CD4-positive, alpha-beta T cell treated with Interleukin-17A for 1 hour (primary cell): ENCODE measurements at places on chromosomes 2 and 18.
A peak's percentile ranks its signal among the peaks of the same experiment; 100 is the strongest.

DNA sequence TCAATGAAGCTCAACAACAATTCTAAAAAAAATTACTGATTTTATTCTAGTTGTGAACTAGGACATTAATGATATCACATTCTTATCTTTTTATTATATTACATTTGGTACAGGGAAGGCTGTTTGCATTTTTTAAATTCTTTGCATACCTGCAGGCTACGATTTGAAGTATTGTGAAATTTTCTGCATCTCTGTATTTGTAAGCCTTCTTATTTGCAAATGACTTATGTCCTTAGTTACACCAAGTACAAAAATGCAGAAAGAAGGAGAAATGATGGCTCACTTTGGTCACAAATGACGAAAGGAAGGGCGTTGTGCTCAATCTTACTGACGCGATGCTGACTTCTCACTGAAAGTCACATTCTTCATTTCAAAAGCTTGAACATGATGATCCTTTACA lies 227.5 kb upstream of the SOX11 start:
- no peak for DNase-seq

DNA sequence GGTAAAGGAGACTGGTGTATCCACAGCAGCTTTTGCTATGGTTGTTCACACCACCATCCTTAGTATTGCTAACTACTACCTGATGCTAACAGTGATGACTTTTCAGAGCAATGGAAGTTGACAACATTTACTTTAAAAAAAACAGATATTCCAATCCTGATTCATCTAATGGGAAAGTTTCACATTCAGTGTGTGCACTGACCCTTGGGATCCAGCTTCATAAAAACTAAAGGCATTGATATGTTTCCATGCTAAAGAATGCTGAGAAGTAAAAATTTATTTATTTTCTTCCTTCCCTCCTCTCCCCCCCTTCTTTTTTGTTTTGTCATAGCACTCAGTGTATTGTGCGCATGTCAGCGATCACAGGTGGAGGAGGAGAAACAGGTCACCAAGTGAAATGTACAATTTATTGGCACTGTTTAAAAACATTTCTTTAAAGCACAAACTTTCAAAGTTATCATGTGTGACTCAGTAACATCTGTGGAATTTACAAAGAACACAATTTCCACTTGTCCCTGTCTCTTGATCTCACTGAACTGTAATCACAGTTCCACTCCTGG lies 229.9 kb downstream of the ALK start:
- DNase-seq = no peak

GRCh38 chr2:179250095-179250494 lies 14.5 kb downstream of the SESTD1 start:
- peak; percentile 28 for DNase-seq

GRCh38 chr2:68553098-68553497 lies 85.7 kb downstream of the APLF start:
- DNase-seq = no peak

GRCh38 chr2:240412211-240412861 lies 23.1 kb upstream of the GPC1 start:
- no peak for DNase-seq

DNA sequence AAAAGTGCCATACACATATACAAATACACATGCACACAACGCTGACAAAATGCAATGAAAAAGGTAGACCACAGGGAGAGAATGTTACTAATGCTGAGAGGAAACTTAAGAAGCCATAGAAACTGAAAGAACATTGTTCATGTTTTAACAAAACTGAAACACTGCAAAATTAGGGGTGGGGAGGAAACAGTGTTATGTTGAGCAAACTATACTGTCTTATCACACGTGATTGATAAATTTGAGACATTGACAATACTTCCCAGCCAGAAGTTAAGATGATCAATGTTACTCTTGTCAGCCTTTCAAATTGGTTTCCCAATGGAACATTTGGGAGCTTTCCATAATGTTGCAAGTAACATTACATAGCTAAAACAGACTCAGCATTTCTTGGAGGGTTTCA lies 165.5 kb downstream of the L3MBTL4 start:
- DNase-seq = no peak

GRCh38 chr2:208792766-208793165 lies 386.2 kb downstream of the PTH2R start:
- DNase-seq = no peak

- no peak for DNase-seq
Observed at GRCh38 chr18:34866310-34866709, 156.2 kb downstream of the DTNA start.

DNA sequence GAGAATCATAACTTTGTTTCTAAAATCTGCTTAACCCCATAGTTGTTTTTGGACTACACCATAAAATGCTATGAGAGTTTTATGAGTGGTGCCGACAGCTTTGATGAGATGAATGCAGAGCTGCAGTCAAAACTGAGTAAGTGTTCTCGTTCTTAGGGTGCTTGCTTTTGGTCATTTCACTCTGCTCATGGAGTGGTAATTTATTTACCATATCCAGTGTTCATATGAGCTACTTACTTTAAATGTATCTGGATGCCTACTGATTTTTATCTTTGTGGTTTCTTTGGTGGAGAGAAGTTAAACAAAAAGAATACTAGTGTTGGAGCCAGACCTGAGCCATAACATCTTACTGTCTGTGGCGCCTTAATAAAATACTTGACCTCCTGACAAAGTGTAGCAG lies 16.4 kb downstream of the NDC80 start:
- no peak for DNase-seq

- no peak for DNase-seq
Observed at GRCh38 chr18:64278026-64278425, 129.1 kb upstream of the LINC00305 start.

DNA sequence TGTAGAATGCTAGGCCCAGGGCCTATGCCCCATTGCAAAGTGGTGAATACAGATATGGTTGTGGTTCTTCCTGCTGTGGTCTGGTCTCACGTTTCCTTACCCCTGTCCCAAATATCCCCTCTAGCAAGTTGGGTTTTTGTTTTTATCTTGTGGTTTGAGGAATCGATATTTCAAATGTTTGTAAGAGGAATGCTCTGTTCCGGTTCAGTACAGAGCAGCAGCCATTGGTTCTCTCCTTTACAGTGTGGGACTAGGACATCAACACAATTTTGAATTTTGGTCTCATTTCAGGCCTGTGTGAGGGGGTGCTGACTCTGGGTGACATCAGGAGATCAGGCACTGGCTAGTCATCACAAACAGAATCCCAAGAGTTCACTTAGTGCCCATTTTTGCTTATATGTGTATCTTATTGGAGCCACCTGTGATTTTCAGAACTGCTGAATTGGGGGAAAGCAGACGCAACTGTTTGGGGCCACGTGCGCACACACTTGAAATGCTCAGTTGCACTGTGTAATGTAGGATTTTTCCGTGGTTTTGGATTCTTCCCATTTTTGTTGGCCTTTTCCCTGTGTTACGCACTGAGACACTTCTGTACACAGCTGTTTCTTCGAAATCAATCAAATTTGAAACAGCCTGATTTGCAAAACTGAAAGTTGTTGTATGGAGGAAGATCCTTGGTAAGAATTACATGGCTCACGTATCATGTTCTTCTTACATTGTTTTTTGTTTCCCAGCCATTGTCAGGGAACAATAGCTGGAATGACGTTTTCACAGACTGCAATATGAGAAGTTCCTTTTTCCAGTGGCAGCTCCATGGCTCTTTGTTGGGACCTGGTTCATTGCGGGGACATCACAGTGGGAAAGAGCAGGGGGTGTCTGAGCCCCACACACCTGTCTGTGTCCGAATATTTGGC lies 8.6 kb downstream of the SH3BP4 start:
- DNase-seq = no peak

DNA sequence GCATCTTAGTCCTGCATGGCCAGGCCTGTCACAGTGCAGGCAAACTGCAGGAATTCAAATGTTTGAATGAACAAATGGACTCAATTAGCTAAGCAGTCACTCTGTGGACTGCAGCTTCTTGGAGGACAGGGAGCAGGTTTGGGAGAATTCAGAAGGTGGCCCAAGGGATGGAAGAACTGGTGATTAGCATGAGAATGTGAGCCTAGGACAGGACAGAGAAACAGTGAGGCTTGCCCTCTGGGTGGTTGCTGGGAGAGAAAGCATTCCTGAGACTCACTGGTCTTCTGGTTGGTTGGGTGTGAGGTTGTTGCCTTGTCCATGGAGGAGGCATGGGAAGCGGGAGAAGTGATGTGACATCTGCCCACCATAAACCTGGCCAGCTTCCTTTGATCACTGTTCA lies 13.7 kb downstream of the IL1RL2 start:
- no peak for DNase-seq

DNA sequence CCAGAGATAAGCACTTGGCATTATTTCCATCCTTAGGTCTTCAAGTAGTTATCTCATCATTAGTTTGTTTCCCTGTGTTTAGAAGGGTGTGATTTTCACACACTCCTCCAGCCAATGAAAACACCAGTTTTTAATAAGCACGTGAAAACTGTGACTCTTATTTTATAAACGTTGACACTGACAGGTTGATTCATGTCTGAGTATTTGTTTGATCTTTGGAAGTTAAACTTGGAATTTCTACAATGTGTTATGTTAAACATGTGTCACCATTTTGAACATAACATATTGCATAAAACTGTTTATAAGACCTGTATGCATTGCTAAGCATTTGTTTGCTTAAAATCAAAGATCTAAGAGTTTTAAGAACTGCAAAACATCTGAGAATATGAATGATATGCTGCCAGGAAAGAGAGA lies 27.6 kb downstream of the SLC40A1 start:
- no peak for DNase-seq

DNA sequence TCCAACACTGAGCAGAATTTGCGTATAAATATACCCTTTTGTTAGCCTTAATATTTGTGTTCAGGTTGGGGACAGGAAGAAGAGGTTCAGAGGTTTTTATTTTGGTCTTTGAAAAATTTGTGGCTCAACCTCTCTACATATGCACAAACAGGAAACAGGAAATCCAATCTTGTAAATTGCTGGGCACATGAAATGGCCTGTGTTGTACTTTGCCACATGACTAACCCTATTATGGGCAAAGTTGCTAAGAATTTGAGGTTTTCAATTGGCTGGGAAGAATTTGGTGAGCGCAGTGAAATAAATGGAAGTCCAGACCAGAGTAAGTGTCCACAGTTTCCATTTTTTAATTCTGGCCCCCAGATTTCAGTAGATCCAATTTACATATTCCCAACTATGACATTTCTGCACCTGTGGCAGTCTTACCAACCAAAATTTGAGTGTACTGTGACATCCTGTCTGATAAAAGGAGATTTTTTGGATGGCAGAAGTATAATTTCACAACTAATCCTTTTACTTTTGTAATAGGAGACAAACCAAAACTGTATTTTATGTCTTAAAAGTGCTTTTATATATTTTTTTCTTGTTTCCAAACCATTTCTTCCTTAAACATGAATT lies 63.6 kb downstream of the COX7A2L start:
- peak; percentile 73 for DNase-seq

- DNase-seq = no peak
Observed at GRCh38 chr2:10019174-10019573, 24.2 kb upstream of the KLF11 start.

DNA sequence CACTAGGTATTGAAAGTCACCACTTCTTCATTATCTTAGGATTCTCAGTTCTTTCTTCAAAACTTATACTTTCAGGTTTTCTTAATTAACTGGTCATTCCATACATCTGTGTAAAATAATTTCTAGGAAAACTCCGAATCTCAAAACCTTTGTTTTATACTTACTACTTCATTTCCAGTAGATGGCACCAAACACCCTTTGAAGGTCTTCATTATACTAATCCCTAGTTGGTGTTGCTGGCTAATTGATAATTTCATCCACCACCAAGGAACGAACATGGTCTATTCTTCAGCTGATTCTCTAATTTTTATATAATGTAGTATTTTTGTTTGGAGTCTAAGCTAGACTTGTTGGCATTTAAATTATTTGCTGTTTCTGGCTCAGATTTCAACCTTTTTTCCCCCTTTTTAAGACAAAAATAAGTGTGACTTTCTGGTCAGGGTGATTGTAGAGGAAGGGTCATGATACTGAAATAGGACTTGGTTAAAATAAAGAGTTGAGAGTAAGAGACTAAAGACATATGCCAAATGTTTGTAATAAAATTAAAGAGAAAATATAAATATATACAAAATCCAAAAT lies 2.8 kb upstream of the MXD1 start:
- DNase-seq = peak; percentile 80

DNA sequence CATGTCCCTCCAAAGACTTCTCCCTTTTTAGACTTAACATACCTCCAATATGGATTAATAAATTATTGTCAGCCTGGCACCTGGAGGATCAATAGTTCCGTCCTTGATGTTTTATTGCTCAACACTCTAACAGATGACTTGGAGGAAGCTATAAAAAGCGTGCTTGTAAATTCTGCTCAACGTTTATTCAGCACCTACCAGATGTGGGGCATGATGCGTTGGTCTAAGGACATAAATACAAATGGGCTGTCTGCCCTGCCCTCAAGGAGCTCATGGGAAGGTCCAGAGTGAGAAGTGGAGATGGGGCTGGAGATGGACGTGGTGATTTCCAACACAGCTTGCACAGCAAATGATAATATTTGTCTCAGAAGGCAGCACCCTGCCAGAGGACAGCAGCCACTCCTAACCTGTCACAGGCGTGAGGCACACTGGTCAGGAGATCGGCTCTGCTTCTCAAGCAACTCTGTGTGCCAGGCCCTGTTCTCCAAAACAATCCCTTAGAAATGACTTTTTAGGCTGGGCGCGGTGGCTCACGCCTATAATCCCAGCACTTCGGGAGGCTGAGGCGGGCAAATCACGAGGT lies 25.5 kb upstream of the ZCCHC2 start:
- no peak for DNase-seq

DNA sequence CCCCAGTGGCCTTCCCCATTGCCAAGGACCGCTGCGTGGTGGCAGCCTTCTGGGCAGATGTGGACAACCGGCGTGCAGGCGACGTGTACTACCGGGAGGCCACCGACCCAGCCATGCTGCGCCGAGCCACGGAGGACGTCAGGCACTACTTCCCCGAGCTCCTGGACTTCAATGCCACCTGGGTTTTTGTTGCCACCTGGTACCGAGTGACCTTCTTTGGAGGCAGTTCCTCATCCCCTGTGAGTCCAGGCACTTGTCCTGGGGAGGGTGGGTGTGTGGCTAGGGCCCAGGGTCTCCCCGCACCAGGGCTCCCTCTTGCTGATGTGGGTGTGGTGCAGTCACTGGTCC lies 31.9 kb downstream of the SNED1 start:
- DNase-seq = no peak

- DNase-seq = no peak
Observed at GRCh38 chr2:7516484-7517063, 599.4 kb downstream of the RNF144A start.

GRCh38 chr2:122451040-122451439 lies 695.6 kb downstream of the TSN start:
- DNase-seq = no peak

- no peak for DNase-seq
Observed at GRCh38 chr2:122300758-122301157, 545.3 kb downstream of the TSN start.

DNA sequence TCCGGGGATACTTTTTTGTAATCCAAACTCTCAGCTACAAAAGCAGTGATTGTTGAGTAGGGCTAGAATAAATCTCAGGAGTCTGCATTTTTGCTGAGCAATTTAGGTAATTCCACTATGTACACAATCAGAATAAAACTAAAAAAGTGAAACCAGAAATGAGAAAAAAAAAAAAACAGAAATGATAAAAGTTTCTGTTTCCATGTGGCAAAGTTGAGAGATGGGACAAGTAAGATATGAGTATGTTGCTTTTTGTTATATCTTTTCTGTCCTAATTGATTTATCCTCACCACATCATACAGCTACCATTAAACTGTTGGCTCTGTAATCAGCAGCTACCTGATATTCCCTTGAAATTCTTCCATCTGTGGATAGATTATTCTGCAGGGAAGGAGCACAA lies 92.7 kb downstream of the VWC2L start:
- DNase-seq = no peak

GRCh38 chr2:189142893-189143759 lies 36.4 kb downstream of the COL5A2 start:
- DNase-seq = peak; percentile 65
